ENCODE measurements at places on chromosomes 11 and 22.

- no peak for DNase-seq
Observed at GRCh38 chr11:15327786-15328231, 213.1 kb downstream of the INSC start.

GRCh38 chr11:127061947-127062346, 61.4 kb upstream of the KIRREL3 start:
- no peak for DNase-seq

DNA sequence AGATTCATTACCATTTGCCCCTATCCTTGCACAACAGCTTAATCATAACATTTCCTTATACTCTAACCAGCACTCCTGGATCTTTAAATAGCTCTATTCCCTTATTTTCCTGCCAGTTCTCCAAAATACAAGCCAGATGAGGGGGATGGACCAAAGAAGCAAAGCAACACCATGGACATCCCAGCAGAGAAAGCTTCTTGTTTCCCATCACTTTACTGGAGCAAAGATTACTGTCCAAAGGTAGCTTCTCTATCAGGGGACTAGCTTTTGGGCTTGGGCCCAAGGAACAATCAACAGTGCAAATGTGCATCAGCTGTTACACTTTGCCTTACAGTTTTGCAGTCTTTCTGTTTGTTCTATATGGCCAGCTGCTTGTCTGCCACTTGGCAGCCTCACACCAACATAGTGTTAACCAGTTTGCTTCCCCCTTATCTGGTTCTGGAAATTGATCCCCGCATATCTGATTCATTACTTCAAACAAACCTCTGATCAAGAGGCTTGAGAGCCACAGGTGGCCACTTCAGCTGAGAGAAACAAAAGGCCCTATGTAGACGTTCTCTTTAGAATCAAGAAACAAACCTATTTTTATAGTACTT, 814.3 kb downstream of the METTL15 start:
- DNase-seq = no peak

DNA sequence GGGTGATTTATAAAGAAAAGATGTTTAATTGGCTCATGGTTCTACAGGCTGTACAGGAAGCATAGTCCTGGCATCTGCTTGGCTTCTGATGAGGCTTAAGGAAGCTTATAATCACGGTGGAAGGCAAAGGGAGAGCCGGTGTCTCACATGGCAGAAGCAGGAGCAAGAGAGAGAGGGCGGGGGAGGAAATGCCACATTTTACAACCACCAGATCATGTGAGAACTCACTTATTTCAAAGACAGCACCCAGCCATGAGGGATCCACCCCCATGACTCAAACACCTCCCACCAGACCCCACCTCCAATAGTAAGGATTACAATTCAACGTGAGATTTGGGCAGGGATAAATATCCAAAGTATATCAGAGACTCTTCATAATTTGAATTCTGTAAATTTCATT, 200.7 kb downstream of the MSANTD4 start:
- DNase-seq = no peak

- no peak for DNase-seq
Observed at GRCh38 chr22:50261615-50262459, at the start of gene MAPK12. MAPK12 (minus strand) TSS chr22:50261683; CDS start chr22:50261509, 174 bp downstream.

All from naive B cell (primary cell).